ENCODE measurements at places on chromosomes 6 and 20.

GRCh38 chr6:69693762-69694161 lies 103.0 kb downstream of the LMBRD1 start:
- DNase-seq, result no peak

GRCh38 chr6:151349651-151350270 lies 41.6 kb downstream of the ZBTB2 start:
- DNase-seq, result no peak

DNA sequence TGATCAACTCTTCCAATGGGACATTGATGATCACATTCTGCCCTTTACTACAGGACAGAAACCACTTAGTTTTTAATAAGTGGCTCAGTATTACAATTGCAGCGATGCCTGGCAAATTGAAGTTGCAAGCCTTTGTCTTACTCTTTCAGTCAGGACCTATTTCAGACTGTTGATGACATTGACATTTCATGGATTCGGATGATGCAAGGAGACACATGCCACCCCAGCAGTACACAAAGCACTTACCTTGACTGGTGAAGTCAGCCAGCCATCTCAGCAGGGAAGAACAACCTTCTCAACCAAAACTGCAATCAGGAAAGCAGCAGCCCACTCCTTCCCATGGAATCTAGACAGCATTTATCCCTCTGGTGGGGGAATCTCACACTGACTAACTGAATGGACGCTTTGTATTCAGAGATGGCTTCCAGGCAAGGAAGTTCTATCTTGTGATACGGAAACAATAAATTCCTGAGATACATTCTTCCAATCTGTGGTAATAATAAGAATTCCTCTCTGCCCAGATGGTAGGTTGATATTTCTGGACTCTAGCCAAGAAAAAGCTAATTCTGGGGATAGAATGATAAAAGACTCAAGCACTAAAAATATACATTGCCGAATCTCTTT lies 24.8 kb downstream of the NFYA start:
- no peak for DNase-seq

DNA sequence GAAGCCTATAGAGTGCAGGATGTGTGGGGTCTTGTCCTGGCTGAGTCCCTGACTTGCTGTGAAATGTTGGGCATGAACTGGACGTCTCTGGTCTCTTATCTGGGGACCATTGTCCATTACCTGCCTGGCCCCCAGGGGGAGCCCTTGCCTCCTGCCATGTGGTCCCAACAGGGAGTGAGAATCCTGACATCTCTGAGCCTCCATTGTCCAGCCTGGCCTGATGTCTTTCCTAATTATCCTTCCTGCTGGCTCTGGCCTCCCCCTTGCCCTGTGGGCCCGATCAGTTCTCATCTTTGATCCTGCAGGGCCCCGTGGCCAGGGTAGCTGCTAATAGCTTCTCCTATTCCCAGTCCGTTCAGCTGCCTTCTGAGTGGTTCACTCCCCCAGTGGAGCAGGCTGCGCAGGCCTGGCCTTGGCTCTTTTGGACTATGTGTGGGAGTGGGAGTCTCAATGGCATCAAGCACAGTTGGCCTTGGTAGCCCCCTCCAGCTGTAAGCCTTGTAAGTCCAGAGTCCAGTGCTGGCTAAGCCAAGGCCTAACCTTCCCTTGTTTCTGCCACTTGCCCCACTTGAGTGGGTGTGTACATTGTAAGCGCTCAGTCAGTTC lies 77.9 kb upstream of the RALY start:
- peak; percentile 49 for DNase-seq

GRCh38 chr20:37796121-37796520 lies 102.3 kb downstream of the CTNNBL1 start:
- no peak for DNase-seq

GRCh38 chr6:49082611-49083010 lies 380.4 kb downstream of the MMUT start:
- no peak for DNase-seq

- DNase-seq, result no peak
Observed at GRCh38 chr20:39630215-39630908, 668.2 kb downstream of the DHX35 start.

DNA sequence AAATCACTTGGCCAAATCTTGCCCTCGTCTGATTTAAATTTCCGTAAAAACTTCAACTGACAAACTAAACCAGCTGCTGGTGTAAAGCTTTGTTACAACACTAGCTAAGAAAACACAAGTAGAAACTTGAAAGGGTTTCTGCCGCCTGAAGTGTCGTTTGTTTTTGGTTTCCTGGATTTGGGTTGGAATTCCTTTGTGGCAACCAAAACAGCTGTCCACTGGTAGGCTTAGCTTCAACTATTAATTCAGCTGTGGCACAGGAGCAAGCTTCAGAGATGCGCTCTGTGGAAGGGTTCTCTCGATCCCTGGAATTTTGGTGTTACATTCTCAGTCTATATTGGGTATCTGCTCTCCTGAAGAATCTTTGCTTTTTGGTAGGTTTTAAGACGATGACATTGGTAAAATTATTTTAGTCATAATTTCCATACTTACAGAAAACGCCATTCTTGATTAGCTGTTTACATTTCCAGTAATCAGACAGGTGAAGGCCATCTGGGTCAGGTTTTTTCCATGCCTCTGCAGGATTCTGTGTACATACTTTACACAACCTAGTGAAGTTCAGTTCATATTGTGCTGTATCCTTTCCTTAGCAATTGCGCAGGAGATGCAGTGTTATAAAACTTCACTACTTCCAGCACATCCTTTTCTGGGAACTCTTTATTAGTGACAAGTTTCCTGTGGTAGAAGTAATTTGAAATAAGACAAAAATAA lies 29.9 kb upstream of the SAMD3 start:
- no peak for DNase-seq

DNA sequence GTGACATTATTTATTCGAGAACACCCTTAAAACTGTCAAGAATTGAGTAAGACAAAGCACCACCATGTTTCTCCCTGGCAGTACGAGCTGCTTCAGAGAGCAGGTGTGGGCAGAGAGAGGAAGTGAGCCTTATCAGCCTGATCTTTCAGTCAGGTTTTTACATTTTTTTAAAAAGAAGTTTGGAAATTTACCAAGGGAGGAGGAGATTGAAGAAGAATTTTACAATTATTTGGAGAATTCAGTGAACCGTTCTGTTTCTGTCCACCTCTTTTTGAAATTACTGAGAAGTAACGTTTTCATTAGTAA lies 75.5 kb downstream of the ZDHHC14 start:
- DNase-seq, result no peak

- DNase-seq, result no peak
Observed at GRCh38 chr6:36655085-36655724, 23.3 kb upstream of the CDKN1A start.

- DNase-seq, result no peak
Observed at GRCh38 chr6:168123165-168123911, 44.3 kb upstream of the FRMD1 start.

DNA sequence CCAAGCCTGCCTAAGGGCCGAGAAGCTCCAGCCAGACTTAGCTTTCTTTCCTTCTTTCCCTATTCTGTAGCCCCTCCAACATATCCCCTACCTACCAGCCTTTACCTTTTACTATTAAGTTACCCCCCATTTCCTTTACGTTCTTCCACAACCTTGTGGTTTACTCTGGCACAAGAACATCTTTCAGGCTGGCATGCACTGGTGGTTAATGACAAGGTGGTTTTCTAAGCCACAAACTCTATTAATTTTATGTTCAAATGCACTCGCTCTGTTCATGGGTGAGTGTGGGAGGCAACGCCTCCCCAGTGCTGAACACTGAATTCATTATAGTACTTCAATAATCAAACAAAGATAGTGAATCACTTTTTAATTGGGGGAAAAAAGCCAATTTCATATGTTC lies 64.4 kb downstream of the TRERF1 start:
- no peak for DNase-seq

GRCh38 chr20:24139846-24140245 lies 151.3 kb upstream of the GGTLC1 start:
- DNase-seq, result no peak

DNA sequence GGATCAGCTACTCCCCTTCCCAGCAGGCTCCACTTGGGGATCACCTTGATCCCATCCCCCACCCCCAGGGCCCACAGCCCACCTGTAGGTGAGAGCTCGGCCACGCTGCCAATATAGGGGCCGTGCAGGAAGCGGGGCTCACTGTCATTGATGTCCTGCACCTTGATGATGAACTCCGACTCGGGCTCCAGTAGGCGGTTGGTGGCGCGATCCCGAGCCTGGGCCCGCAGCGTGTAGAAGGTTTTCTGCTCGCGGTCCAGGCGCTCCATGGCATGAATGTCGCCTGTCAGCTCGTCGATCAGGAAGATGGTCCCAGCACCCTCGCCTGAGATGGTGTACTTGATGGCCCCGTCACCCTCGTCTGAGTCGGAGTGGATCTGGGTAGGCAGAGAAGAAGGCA lies 67.4 kb downstream of the CDH22 start:
- no peak for DNase-seq

DNA sequence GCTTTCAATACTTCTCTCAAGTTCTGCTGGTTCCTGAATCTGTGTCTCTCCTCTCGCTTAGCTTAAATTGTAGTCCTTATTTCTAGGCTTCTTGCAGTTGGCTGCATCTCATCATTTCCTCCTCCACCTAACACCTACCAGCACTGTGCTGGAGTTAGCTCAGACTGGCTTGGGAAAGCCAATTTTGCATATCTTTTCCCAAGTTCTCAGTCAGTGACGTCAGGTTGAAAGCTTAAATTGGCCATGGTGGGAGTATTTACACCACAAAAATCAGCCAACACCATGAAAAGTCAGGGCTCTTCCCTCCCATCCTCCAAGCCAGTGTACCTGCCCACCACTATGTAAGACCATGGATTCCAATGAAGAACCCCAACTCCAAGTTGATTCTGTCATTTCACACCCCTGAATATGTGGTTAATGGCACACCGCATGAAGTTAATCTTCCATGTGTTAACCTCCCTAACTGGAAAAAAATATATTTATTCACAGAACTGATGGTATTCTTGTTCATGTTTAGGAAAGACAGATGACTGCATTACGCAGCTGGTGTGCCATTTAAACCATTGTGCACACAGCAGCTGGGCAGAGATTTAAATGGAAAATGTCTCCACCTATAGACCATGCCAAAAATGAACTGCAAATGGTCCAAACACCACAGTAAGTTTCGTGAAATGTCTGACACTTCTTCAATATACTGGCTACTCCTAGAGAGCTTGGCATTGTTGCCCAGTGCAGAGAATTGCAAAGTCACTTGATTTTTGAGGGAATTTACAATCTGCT lies 274.1 kb upstream of the MAP3K7 start:
- no peak for DNase-seq

- no peak for DNase-seq
Observed at GRCh38 chr6:38525888-38526287, 113.8 kb downstream of the BTBD9 start.

DNA sequence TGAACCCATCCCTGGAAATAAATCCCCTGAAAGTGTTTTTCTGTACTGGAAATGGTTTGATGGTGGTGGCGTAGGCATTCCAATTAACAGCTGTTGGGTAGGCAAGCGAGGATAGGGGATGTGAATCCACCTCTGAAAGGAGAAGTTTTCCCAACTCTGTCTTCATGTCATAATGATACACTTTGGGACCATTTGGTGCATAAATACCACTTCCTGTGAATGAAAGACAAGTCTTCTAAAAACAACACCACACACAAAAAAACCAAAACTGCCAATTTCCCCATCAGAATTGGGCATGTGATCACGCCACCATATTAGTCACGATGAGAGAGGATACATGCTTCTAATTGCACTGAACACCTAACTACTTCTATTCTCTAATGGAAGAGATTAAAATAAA lies 6.4 kb downstream of the VNN2 start:
- DNase-seq, result no peak

DNA sequence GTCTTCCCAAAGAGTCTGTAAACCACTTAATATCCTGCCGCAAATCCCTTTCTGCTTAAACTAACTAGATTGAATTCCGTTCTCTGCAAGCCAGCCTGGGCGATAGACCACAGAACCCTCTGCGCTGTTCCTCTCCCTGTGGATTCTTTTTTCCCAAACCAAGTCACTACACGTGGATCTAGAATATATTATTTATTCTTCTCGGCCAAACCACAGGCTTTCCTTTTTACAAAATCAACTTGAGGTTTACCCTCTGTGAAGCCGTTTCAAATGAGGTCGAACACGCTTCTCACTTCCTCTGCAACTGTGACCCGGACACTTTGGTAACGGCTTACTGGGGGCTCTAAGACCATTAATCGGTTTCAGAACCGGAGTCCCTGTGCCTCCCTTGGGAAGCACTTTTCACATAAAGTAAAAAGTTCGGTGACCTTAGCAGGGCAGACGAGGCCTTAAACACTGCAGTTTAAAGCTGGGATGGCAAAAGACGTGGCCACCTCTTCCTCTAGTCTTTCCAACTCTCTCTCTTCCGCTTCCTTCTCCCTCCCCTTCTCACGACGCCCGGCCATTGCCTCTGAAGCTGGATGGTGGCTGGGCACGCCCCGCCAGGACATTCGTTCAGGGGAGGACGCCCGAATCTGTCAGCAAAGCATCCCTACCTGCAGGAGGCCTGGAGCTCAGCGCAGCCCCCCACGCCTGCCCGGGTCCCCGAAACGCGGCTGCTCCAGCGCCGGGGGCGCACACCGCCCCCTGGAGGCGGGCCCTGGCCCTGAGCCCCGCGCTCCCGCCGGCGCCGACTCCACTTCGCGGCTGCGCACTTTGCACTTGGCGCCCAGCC lies 55.0 kb upstream of the FOXC1 start:
- peak; percentile 27 for DNase-seq

GRCh38 chr20:17536944-17537444 lies 5.8 kb upstream of the BFSP1 start:
- peak; percentile 42 for DNase-seq

DNA sequence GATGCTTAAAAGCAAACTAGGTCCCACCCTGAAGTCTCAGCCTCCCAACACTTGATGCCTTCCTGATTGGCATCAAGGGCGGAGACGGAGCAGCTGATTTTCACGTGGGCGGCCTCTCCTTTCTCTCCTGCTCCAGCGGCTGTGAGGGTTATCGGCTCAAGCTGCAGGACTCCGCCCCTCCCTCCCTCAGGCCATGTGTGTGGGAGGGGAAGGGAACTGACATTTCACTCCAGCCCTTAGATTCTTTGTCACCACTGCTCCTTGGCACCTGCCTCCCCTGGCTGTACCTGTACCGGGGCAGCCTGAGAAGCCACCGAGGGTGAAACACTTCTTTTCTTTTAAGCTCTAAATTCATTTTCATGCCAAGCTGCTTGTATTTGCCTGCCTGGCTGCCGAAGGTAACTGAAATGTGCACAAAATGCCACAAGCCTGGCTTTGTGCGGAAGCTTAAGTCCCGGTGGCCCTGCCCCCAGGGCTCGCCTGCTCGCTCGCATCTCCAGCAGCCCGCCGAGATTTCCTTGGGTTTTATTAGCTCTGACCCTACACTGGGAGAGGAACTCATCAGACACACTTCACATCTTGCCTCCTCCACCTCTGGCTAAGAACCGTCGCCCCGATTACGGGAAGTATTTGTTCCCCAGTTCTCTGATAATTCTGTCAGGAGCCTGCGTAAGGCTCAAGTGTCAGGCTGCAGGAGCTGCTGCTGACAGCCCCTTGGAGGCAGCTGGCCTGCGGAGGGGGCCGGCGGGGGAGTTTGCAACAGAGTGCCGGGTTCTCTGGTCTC lies 9.6 kb upstream of the CPNE5 start:
- no peak for DNase-seq
